NCI-H460 (cell line): ENCODE measurements at places on chromosomes 13 and 19. TPM values are rescaled to one million over a fixed set of nuclear protein-coding genes. Genes with fewer than 3 reads are reported as not detected.

- DNase-seq, result no peak
Observed at GRCh38 chr13:75481176-75482069, 546 bp downstream of the TBC1D4 start.

- DNase-seq, result no peak
Observed at GRCh38 chr13:79482281-79482970, 1.5 kb downstream of the NDFIP2 start.

DNA sequence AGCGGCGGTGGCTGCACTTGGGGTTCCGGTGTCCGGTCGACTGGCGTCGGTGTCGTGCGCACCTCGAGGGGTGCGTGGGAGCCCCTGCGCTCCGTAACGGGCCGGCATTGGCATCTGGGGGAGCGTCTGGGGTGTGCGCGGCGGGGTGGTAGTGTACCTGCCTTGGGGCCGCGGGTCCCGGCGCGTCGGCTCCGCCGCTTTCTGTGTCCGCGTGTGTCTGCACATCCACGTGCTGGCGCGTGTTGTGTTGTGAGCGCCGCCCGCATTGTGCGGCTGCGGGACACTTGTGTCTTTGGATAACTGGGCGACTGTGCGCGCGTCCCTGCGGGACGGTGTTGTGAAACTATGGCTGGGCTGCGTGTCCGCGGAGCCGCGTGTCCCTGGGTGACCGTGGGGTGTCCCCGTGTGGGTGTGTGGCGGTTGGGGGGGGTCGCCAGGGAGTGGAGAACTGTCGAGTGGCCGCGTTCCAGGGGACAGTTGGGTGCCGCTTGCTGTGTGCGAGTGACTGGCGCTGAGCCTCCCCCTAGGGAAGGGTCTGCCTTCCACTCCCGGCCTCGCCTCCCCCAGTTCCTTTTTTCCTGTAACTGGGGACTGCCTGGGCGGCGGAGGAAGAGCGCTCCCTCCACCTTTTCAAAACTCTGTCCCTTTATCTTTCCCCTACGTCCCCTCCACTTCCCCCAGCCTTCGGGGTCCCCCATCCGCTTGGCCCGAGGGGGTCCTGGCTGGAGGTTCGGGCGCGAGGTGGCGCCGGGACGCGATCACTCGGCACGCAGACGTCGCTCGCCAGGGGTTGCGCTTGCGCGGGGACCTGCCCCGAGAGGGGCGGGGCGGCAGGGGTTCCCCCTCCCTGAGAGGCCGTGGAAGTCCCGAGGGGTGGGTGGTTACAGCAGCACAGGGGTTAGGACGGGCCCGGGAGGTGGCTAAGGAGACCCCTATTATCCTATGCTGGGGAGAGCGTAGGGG, 5.7 kb upstream of the NFIC start:
- no peak for DNase-seq

GRCh38 chr19:39444598-39445195, 685 bp upstream of the SUPT5H start:
- no peak for DNase-seq

RFC3 gene
- total RNA-seq, result 23.0 and 27.4 TPM in 2 replicates

- DNase-seq, result no peak
Observed at GRCh38 chr19:57671124-57671895, 2.6 kb downstream of the ZSCAN4 start.

ZNF607 gene
- total RNA-seq, result 3.6 and 4.2 TPM in 2 replicates

DNA sequence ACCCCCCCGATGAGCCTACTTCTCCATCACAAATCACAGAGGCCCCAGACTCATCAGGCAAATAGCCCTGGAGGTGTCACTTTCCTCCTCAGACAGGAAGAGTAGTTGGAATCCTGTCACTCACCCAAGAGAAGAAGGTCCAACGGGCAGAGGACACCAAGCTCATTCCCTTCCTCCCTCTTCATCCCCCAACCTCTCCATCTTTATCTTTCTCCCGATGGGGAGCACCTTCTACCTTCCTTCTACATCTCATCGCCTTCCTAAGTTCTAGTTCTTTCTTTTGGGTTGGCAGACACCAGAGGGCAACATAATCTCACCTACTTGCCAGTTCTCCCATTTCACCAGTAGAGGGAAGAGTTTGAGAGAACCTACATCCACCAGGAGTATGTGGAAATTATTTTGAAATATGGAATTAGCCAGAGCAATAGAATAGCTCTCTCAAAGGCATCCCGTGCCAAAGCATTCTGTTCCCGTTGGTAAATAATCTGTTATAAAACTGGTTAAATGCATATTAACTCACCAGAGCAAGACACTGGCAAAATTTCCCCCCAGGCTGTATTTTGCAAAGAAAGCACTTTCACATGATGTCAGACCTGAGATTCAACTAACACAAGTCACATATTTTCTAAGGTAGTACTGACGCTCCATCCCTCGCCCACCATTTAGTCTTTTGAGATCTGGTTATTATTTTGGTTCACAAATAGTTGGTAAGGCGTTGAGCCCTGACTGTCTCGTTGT, 55.0 kb downstream of the ZIC5 start:
- peak; percentile 70 for DNase-seq

DNA sequence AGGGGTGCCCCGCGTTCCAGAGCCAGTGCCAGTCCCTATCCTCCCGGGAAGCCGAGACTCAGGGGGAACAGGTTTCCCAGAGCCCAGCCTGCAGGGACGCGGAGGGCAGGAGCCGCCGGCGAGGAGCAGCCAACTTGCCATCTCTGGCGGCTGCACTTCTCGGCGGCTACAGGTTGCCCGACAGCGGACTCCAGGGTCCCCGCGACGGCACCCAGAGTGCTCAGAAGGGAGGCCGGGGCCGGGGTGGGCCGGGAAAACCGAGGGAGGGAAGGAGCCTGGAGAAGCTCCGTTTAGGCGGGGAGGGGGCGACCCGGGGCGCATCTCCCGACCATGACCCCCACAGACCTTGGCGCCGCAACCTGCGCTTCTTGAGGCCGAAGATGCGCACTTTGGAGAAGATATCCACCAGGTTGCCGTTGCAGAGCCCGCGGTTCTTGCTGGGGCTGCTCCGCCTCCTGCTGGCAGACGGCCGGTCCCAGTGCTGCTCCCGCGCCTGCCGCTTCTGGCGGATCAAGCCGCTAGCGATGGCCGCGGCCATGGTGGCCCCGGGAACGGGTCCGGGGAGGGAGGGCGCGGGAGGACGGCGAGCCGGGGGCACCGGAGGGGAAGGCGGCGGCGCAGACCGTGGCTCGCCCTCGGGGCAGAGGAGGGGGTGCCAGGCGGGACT, 463.8 kb downstream of the ITGBL1 start:
- no peak for DNase-seq

MYH14 gene
- 2.6 and 3.0 TPM in 2 replicates for total RNA-seq

DNA sequence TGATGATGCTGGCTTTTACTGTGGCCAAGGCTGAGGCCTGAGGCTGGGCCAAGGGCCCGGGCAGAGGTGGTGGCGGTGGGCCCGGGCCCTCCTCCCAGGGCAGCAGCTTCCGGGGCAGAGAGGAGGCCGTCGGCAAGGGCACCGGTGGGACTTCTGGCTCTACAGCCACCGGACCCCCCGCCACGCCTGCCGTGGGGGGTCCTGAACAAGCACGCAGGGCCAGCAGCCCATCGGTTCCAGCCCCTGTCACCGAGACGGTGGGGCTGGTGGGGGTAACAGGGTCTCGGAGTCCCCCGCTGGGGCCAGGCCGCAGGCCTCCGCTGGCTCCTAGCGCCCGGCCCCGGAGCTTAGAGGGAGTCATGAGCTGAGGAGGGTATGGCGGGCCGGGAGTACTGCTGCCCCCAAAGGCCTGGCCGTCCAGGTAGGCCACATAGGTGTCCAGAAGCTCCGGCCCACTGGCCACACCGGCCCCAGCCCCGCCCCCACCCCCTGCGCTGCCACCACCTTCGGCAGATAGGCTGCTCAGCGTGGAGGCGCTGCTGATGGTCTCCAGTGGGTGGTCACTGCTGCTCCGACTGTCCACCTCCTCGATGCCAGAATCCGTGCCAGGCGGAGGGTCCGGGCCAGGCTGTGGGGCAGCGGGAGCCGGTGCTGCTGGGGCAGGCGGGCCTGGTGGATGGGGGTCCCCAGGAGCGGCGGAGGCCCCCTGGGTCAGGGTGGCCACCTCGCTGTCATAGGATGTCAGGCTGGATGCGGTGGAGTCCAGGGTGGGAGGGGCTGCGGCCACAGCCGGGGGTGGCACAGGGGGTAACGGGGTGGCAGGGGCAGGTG, 17.3 kb downstream of the C19orf81 start:
- DNase-seq, result no peak

- DNase-seq, result no peak
Observed at GRCh38 chr13:106348075-106348840, 187.2 kb downstream of the EFNB2 start.

GRCh38 chr19:42129399-42130253, 2.6 kb downstream of the POU2F2 start:
- no peak for DNase-seq

- no peak for DNase-seq
Observed at GRCh38 chr19:49758292-49758691, 4.8 kb downstream of the TSKS start.

DNA sequence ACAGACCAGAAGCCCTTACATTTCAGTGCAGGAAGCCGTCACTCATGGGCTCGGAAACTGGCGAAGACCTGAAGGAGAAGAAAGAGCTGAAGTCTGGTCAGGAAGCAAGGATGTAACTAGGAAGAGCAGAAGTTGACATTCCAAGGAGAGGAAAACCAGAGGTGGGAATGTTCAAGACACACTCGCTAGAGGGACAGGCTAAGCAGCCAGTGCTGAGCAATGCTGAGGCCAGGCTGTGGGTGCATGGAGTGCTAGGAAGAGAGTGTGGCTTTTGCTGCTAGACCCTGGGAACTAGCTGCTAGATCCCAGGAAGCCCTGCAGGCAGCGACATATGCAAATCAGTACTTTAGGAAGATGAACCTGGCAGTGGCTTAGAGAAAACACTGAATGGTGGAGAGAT, 12.1 kb upstream of the URAD start:
- DNase-seq, result no peak

- peak; percentile 59 for DNase-seq
Observed at GRCh38 chr13:54511366-54511765, 1482.8 kb downstream of the OLFM4 start.

DNA sequence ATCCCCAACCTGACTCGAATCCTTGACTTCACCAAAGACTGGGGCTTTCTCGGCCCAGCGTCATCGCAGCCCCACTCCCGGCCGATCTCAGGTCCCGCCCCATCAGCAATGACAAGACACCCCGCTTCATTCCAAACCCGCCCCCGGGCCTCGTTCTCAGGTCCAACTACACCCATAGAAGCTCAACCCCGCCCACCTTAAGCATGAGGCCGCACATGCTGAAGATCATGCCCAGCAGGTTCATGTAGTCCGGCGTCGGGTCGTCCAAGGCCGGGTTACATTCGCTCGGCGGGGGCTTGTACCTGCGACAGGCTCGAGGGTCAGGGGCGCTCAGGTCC, 2.3 kb downstream of the WDR83 start:
- no peak for DNase-seq

ZNF527 gene
- 4.3 and 4.7 TPM in 2 replicates for total RNA-seq

DNA sequence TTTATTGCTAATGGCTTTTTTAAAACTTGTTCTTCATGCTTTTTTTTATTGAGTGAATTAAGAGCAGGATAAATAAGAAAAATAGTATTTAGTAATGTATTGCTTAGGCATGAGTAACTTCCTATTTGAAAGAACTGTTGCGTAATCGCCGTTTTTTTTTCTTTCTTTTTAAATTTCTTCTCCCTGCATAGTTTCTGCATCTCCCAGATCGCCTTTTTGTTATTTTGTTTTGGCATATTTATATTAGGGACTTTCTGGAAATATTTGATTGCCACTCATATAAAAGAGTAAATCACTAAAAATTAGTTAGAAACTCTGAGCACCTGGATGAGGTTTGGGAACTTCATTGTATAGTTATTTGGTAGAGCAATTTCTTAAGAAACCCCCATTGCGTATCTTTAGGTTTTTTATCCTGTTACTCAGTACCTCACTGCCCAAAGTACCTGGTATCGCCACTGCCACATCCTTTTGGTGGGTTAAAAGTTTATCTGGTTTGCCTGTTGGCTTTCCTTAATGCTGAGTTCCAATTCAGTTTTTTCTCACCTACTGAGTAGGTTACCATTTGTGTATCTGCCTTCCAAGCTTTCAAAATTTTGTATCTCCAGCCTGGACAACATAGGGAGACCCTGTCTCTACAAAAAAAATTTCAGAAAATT, 36.2 kb upstream of the LPAR6 start:
- DNase-seq, result no peak

- no peak for DNase-seq
Observed at GRCh38 chr19:44813841-44814470, 5.1 kb downstream of the BCAM start.

DNA sequence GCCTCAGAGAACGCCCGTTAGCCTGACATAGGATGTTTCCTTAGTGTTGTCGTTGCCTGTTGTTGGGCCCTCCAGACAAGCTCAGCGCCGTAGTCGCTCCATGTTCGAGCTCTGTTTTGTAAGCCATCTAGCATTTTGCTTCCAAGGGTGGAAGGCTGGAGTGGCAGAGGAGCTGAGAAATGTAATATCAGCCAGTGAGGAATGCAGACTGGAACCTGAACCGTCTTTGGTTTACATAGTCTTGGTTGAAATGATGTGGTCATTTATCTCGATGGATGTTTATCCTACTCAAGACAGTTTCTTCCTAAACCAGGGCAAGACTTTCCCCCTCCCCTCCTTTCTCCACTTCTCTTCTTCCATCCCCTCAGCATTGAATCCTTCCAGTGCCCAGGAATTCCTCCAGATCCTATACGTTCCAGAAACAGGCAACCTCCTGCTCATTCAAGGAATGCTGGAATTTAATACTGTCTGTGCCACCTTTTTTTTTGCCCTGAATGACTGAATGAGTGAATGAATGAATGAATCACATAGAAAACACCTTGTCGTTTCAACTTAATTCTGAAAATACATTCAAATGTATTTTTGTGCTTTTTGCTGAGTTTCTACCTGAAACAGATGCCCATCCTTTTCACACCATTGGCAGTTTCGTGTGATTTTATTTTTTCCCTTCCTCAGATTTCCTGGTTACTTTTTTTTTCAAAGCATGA, 109.5 kb upstream of the MBNL2 start:
- no peak for DNase-seq

DNA sequence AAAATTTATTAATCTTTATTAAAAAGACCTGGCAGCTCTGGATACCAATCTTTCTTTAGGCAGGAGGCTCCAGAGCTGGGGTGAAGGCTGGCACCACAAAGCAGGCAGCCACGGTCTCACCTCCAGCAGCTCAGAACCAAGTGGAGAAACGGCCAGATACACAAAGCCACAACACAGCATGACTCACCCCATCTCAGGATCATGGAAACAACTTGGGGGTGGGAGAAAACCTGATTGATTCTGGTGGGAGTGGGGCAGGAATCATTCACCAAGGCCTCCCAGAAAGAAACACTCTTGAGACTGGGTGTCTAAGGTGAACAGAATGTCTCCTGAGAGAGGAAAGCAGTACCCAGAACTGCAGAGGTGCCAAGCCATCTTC, 64.2 kb downstream of the CRYL1 start:
- DNase-seq, result no peak

AXL gene
- 27.7 and 29.8 TPM in 2 replicates for total RNA-seq

ZNF700 gene
- 0.12 and 0.26 TPM in 2 replicates for total RNA-seq

PSG11 gene
- total RNA-seq, result not detected in 2 replicates

PDS5B gene
- total RNA-seq, result 8.1 and 10.1 TPM in 2 replicates

- no peak for DNase-seq
Observed at GRCh38 chr19:39937787-39938186, 3.4 kb upstream of the FCGBP start.

IGSF23 gene
- not detected in 2 replicates for total RNA-seq

KLK10 gene
- 0.17 TPM in 1 of 2 replicates, not detected in the other for total RNA-seq

- DNase-seq, result peak; percentile 61
Observed at GRCh38 chr13:51523082-51523518, 61.2 kb upstream of the WDFY2 start.

ELOF1 gene
- 31.6 and 35.3 TPM in 2 replicates for total RNA-seq
